ENCODE measurements at places on chromosomes 13 and 19.

- DNase-seq: no peak
These were observed 19.0 kb upstream of the PLPP2 start for GRCh38 chr19:310141-310651.

DNA sequence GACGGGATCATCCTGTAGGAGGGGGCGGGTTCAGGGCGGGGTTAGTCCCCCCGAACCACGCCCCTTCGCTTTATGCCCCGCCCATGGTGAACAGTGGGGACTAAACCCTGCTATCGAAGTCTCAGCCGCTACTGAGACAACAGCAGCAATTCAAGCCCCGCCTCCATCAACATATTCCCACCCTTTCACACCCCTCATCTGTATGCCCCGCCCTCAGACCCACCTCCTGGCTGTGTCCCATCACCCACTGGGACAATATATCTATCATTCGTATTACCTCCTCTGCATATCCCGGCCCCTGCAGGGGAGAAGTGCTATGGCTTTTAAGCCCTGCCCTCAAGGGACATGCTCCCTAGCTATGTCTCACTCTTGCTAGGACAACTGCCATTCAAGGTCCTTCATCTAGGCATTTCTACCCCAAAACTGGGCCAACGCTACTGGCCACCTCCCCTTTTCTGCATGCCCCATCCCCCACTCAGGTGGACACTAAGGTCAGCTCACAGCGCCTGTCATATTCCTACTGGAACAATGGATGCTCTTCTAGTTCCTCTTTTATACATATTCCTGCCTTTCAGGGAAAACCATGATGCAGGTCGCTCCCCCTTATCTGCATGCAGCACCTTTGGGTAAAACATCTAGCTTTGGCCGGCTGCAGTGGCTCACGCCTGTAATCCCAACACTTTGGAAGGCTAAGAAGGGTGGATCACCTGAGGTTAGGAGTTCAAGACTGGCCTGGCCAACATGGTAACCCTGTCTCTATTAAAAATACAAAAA is 11.9 kb downstream of the LRFN1 start:
- no peak for DNase-seq

GRCh38 chr19:48043675-48044258 is at the start of gene CABP5:
TSS of gene CABP5 (minus strand) at chr19:48044079. CDS start at chr19:48043922, 157 bp downstream.
- no peak for DNase-seq

- no peak for DNase-seq
These were observed 27.9 kb downstream of the POP4 start for GRCh38 chr19:29634002-29634401.

DNA sequence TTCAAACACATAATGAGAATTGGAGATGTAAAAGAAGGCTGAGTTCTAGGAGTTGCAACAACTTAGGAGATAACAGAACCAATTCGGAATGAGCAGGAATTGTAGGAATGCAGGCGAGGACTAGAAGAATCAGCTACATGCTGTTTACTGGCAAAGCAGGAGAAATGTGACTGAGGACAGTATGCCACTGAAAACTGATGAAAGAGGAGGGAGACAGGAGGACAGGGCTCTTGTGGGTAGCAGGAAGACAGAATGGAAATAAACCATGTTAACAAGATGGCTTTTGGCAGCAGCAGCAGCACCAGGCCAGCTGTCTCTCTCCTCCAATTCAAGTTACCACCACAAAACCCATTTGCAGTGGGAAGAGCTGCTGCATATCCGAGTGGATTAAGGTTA is 91.0 kb upstream of the SLC15A1 start:
- DNase-seq: no peak

All from activated CD4-positive, alpha-beta T cell treated with anti-CD3 and anti-CD28 coated beads, Interleukin-10, Interleukin-2, amounts not matched to agents 100 ng/mL and 50 ng/mL, durations not matched to agents 16 hours and 8 hours (primary cell).